NCI-H1436 treated with DMSO at 0.1 percent for 48 hours (cell line): ENCODE measurements at places on chromosomes 2 and 18.

- no peak for DNase-seq
These were observed 74.2 kb upstream of the NEDD4L start for GRCh38 chr18:57969824-57970223.

DNA sequence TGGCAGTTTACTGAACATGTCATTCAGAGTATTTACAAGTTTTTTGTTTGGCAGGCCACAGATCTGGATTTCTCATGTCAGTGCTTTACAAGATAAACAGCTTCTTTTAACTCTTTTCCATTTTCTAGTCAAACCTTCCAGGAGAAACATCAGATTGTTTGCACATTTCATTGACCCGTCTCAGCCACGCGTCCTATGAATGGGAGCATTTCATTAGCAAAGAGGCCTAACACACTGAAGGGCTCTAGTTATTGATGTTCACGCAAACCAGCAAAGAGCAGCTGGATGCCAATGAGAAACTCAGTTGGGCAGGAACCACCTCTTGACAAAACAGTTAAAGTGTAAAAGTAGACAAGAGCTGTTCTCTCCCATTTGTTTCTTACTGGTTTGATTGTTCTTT lies 29.2 kb upstream of the MFF start:
- no peak for DNase-seq

- DNase-seq: no peak
These were observed 155.2 kb downstream of the MYO5B start for GRCh38 chr18:50039746-50040145.

DNA sequence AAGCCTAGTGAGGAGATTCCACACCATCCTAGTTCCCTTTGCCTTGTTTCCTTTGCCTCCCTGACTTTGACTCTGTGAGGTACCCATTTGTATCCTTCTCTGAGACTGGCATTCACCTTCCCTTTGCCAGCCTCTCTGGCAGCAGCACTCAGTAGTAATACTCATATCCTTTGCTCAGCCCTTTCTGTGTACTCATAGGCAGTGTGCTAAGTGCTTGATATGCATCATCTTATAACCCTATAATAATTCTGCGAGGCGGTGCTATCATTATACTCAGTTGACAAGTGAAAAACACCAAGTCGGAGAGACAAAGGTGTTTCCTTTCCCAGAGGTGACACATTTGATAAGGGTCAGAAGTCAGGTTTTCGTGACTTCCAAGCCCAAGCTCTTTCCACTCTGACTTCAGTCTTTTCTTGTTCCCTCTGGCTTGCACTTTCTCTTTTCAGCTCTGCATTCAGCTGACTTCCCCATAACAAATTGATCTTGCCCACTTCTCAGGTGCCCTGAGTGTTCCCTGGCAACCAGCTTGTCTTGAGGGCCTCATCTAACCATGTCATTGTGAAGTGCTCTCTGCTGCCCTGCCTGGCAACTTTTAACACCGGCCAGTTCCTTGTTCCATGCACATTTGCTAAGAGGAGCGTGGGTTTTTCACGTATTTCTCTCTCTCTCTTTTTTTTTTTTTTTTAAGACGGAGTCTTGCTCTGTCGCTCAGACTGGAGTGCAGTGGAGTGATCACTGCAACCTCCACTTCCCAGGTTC lies 94.5 kb upstream of the UPP2 start:
- DNase-seq: no peak

GRCh38 chr2:41871080-41871479 lies 176.7 kb upstream of the PKDCC start:
- no peak for DNase-seq

DNA sequence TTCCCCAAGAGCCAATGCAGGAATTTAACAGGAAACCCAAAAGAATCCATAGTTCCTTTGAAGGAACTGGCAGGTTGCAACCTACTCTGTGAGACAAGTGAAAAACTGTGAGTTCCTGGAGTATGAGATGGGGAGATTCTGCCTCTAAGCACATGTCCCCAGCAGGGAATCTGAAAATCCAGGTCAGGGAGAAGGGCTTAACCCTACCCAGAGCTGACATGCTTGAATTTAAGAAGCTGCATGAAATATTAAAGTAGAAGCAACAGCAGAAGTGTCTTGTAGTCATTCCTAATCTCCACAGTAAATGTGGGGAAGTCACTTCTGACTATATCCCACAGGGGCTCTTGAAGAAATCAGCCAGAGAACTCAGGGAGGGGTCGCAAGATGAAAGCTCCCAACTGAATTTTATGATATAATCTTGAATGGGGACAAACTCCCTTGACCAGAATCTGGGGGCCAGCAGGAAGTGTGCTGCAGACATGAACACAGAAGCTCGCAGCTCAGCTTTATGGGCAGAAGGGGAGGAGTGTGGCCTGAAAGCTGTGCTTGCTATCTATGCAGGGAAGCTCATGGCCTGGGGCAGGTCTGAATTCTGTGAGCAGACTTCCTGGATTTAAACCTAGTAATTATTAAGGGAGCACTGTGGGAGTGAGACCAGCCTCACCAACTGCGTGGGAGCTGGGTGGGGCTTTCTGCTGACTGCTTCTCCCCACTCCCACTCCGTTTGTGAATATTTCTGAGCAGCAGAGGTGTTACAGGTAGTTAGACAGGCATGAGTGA lies 184.1 kb upstream of the KYNU start:
- DNase-seq: no peak

DNA sequence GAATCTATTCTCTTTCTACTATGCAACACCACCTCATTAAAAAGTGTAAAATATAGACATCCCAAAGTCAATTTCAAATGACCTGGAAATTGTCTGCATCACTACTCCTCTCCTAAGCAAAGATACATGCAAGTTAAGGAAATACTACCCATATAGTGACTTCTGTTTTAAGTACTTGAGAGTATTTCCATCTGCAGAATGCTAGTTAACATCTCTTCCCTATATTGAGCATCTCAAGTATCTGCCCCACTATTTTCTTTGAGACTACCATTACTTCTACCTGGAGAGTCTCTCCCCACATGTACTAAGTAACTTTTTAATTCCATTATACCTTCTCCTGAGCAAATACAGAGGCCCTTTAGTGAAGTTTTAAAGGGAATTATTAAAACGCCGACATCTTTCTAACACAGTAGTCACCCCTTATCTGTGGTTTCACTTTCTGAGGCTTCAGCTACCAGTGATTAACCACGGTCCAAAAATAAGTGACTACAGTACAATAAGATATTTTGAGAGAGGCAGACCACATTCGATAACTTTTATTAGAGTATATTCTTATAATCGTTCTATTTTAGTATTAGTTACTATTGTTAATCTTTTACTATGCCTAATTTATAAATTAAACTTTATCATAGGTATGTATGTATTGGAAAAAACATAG lies 21.8 kb downstream of the CWC22 start:
- no peak for DNase-seq

DNA sequence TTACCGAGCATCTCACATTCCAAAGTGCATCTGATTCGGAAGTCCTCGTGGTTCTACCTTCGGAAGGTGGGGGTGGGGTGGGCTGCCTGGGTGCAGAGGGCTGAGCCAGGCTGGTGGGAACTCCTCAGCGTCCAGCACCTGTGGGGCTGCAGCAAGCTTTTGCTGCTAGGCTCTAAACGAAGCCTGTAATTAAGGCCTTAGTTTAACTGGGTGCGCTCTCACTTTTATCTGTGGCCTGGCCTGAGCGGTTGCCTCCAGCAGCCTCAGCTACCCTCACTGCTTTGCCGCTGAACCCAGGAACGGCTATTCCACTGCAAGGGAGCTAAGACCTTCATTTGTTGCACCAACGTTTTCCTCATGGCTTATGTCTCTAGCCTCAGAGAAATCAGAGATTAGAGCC lies 48.4 kb downstream of the TMEM17 start:
- no peak for DNase-seq

DNA sequence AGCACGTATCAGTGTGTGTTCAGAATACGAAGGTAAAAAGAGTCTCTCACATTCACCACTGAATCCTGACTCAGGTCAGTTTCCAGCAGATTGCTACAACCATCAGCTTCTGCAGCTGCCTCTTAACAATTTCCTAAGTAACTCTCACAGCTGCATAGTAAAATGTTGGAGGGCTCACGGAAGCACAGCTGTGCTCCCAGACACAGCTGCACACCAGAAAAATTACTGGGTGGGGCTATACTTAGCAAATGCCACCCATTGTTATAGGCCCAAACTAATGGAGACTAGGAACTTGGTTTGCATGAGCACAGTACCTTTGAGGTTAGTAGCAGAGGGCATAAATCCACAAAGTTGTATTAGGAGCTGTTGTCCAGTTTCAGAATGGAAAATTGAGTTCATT lies 153.9 kb upstream of the ERBB4 start:
- DNase-seq: no peak

DNA sequence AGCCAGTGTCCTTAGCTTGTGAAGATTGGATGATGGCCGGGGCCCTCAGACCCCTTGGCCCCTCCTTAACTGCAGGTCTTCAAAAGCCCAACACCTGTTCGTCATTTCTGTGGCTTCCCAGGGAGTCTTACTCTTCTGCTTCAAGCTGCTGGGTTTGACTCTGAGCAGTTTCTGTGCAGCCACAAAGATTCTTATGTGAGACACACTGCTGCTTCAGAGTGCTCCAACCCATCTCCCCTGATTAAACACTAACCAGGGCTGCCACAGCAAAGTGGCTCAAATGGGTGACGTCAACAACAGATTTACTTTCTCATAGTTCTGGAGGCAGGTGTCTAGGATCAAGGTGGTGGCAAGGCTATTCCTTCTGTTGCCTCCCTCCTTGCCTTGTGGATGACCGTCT lies 40.8 kb downstream of the TSN start:
- no peak for DNase-seq

DNA sequence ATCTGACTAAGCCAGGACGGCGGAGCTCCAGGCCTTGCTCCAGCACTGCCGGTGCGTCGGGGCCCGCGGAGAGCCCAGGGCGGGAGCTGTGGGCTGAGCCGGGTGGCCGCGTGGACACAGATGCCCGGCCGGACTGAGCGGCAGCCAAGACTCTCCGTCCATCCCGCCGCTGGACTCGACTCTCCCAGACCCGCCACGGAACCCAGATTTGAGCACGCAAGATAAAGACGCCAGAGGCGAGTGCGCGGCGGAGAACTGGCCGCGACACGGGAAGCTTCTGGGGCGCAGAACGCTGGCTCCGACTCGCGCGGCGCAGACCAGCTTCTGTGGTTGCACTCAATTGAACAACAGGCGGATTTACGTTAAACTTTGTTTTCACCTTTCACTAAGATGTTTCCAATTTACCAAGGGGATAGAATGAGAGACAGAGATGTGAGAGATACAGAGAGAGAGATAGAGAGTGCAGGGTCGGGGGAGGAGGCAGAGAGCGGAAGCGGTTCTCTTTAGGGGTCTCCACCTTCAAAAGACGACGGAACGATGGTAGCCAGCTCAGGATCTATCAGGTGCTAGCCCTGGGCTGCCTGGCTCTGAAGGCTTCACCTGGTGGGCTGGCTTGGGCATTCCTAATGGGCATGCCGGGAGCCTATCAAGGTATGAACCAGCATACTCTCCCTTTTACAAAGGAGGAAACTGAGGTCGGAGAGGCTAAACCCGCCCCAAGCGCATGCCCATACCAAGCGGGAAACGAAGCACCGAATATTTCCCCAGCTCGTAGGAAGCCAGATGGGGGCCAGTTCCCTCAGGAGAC lies 10.4 kb upstream of the EN1 start:
- DNase-seq: no peak

DNA sequence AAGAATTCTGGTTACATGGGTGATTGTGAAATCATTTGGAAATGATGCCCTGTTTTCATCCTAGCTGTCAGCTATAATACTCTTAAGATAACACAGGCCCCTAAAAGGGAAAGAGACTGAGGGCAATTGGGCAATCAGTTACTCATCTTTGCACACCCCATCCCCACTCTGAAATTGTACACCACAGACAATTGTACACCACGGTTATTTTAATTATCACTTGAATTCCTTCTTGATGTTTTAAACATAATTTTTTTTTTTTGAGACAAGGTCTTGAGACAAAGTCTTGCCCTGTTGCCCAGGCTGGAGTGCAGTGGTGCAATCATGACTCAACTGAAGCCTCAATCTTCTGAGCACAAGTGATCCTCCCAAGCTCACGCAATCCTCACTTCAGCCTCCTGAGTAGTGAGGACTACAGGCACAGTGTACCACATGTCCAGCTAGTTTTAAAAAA lies 862.4 kb upstream of the ACVR2A start:
- no peak for DNase-seq

DNA sequence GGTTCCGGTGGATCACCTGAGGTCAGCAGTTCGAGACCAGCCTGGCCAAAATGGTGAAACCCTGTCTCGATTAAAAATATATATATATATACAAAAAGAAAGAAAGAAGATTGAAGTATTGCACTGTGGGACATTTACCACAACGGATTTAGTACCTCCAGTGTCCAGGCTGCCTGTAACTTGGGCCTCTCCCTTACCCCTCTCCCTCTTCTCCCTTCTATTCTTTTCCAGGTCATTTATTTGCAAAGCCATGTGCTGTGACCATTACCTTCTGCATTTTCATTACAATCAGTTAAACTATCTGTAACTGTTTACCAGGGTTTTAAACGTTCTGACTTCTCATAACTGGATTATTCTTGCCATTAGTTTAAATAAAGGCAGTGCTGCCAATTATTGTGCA lies 400.9 kb upstream of the ZNF804A start:
- DNase-seq: no peak

DNA sequence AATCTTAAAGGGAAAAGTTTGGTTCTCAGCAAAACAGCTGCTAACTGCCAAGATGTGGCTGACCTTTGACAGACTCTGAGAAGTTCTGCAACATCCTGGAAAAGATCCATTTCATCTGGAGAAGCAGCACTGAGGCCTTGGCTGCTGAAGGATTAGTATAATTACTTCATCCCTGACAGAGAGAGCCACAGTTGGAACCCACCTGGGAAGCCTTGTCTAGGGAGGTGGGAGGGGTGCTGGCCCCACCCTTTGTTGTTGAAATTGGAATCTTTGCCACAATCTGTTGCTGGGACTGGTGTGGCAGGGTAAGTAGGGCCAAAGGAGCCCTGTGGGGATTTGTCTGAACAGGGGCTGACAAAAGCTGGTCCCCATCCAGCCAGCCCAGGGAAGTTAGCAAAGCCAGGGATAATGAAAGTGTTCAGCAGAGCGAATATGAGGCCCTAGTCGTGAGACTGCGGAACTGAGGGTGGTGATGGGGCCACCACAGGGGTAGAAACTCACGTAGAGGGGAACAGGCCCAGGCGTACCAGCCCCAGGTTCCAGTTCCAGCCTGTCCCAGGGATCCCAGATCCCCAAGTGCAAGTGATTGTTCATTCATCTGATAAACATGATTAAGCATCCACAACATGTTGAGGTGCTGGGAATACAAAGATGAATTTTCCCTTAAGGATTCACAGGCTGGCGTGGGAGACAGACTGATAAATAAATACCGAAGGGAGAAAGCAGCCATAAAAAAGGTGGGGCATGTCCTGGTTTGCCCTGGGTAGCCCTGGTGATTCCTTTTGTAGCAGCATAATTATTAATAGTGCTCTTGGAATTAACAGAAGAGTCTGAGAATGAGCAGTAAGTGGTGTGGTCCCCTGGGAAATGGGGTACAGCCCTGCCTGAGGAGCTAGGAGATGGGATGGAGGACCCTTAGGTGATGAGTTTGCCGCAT lies 60.0 kb downstream of the MYO1B start:
- DNase-seq: no peak

DNA sequence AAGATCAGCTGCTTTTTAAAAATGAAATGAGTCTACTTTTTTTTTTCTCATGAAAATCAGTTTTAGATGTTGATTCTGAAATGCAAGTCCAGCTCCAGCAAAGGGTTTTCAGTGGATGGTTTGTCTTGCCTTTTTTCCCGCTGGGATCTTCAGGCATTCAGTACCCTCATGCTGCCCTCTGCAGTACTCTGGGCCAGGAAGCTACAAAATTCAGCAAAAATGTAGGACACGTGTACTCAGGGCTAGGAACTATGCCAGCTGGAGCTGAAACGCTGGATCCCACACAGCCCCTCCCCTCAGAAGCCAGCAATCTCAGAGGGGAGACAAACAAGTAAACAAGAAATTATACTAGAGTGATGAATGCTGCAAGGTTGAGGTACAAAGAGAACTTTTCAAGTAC lies 97.3 kb downstream of the MMADHC start:
- DNase-seq: no peak
